ENCODE measurements at places on chromosomes 5 and 9. TPM values are rescaled to one million over a fixed set of nuclear protein-coding genes. Genes with fewer than 3 reads are reported as not detected.

CCDC192 gene
- total RNA-seq: not detected

GRM6 gene
- total RNA-seq: not detected

JMY gene
- 15.8 TPM for total RNA-seq

CKMT2 gene
- total RNA-seq: not detected

MEIKIN gene
- total RNA-seq: not detected

TRPM6 gene
- total RNA-seq: 0.27 TPM

GABRA6 gene
- total RNA-seq: not detected

SAXO1 gene
- not detected for total RNA-seq

PLK2 gene
- total RNA-seq: 156 TPM

IFNA13 gene
- total RNA-seq: not detected

FAM169A gene
- 4.6 TPM for total RNA-seq

TSTD2 gene
- 20.0 TPM for total RNA-seq

FAM221B gene
- not detected for total RNA-seq

CNOT8 gene
- 55.0 TPM for total RNA-seq

FRMPD1 gene
- total RNA-seq: 0.04 TPM

OBP2B gene
- not detected for total RNA-seq

AFAP1L1 gene
- total RNA-seq: 6.3 TPM

FAM81B gene
- total RNA-seq: not detected

CCNG1 gene
- total RNA-seq: 59.7 TPM

SLC6A18 gene
- total RNA-seq: not detected

KCNMB1 gene
- total RNA-seq: 9.3 TPM

NXNL2 gene
- total RNA-seq: not detected

PCDHB5 gene
- 1.3 TPM for total RNA-seq

WDR31 gene
- 1.9 TPM for total RNA-seq

NR2F1-AS1 gene
- 1.3 TPM for total RNA-seq

LHX3 gene
- not detected for total RNA-seq

TMEM215 gene
- total RNA-seq: not detected

MARCOL gene
- not detected for total RNA-seq

PCDHGA12 gene
- total RNA-seq: 2.0 TPM

OR1J2 gene
- not detected for total RNA-seq

TNC gene
- total RNA-seq: 75.1 TPM

SHOC1 gene
- total RNA-seq: 5.8 TPM

SURF2 gene
- 36.2 TPM for total RNA-seq

SEMA6A gene
- 4.6 TPM for total RNA-seq

TRIM36 gene
- total RNA-seq: not detected

FRRS1L gene
- total RNA-seq: 0.12 TPM

STK32A gene
- total RNA-seq: 0.26 TPM

FAM151B gene
- 0.92 TPM for total RNA-seq

SLC46A2 gene
- 1.6 TPM for total RNA-seq

FSTL4 gene
- total RNA-seq: 1.5 TPM

PCDHA6 gene
- 0.21 TPM for total RNA-seq

UBE2QL1 gene
- total RNA-seq: 0.27 TPM

LRRC14B gene
- total RNA-seq: not detected

FREM1 gene
- total RNA-seq: 0.95 TPM

SLC34A3 gene
- 1.7 TPM for total RNA-seq

PTGS1 gene
- 34.5 TPM for total RNA-seq

MGAT4B gene
- 68.5 TPM for total RNA-seq

ADAMTS13 gene
- 0.21 TPM for total RNA-seq

UNC13B gene
- 32.4 TPM for total RNA-seq
